ENCODE measurements at places on chromosomes 13 and 19. TPM values are rescaled to one million over a fixed set of nuclear protein-coding genes. Genes with fewer than 3 reads are reported as not detected.

Gene PABPC3
- 0.05 TPM for total RNA-seq

Gene GRIK5
- total RNA-seq = not detected

Gene ICAM4
- total RNA-seq = not detected

Gene ZNF177
- 2.2 TPM for total RNA-seq

Gene OPA3
- total RNA-seq = 16.6 TPM

Gene TPTE2
- not detected for total RNA-seq

Gene KLK1
- not detected for total RNA-seq

Gene DMRTC2
- not detected for total RNA-seq

Gene SULT2A1
- not detected for total RNA-seq

Gene PSENEN
- total RNA-seq = 50.2 TPM

Gene PDX1
- not detected for total RNA-seq

Gene COX6B2
- not detected for total RNA-seq

Gene C2CD4C
- 0.44 TPM for total RNA-seq

Gene BEST2
- not detected for total RNA-seq

Gene PRPF31
- total RNA-seq = 57.8 TPM

Gene KLHL26
- 4.3 TPM for total RNA-seq

Gene B3GNT8
- 5.5 TPM for total RNA-seq

Gene ERFL
- not detected for total RNA-seq

Gene ZNF69
- 15.2 TPM for total RNA-seq

Gene SAMD1
- 26.5 TPM for total RNA-seq

Gene ZNF625
- total RNA-seq = 12.3 TPM

Gene OR7G2
- not detected for total RNA-seq

Gene ATXN8OS
- not detected for total RNA-seq

Gene CD22
- 0.29 TPM for total RNA-seq

Gene UBL3
- 14.1 TPM for total RNA-seq

Measured in glomerular endothelial cell (primary cell).